SW 1271 (cell line): ENCODE measurements at places on chromosomes 7 and 10.

DNA sequence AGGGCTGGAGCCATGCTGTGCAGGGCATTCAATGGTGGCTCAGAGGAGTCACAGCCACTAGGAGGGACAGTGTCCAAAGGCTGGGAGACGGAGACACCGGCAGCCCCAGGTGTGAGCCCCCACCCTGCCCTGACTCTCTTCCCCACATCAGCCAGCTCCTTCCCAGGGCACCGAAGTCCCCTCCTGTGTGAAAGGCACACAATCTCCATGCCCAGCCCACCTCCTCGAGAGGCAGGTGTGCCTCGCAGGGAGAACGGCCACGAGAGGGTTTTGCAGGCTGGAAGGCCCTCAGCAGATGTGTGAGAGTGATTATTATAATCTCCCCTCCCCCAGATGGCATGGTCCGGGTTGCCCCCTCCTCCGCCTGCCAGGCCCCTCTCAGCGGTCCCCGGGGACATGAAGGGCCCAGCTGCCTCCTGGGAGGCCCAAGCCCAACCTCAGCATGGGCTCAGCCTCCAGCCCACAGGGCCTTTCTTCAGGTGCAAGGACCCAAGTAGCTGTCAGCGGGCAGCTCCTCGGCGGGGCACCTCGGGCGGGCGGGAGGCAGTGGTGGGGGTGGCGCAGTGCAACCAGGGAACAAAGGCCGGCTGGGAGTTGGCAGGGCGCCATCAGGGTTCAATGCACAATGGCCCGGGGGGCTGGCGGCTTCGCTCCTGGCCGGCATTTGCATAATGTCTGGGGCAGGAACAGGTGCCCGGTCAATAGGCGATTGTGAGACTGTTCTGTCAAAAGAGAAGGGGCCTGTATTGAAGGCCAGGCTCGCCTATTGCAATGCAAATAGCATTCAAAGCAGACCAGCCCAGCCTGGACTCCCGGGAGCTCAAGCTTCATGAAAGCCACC, 155.3 kb upstream of the ZMIZ1 start:
- no peak for DNase-seq

DNA sequence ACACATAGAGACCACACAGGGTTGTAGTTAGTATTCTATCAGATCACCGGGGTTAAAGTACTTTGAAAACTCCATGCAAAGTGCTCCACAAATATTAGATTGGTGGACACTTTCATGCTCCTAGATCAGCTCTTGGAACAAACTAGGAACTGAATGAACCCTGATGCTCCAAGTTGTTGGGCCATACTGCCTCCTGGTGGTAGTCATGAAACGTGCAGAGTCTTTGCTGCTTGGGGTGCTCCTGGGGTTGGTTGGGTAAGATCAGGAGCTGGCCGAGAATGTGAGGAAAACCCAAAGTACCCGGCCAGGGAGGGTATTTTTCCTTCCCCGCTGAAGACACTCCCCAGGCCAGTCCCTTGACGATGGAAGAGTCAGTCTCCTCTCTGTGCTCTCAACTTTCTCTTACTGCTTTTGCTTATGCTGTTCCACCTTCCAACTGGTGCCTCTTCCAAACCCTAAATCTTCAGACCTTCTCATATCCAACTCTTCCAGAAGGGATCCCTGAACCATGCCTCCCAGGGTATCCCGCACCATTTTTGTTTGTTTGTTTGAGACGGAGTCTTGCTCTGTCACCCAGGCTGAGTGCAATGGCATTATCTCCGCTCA, 918 bp upstream of the RPEL1 start:
- no peak for DNase-seq

GRCh38 chr7:90173127-90173844, 19.0 kb downstream of the STEAP1 start:
- DNase-seq, result no peak

DNA sequence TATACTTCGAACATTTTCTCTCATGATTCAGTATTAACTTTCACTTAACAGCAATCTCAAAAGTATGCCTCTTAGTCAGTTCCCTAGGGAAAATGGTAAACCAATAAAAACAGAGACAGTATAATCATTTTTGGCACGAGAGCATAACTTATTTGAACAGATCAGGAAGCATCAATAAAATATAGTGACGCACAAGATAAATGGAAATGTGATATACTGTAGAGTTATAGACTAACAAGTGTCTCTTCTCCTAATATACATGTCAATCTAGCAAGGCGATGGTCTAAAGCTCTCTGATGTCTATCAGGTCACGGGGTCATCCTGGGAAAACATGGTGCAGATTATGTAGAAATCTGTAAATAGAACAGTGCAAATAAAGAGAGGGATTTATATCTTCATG, 131.6 kb downstream of the HGF start:
- DNase-seq, result no peak

DNA sequence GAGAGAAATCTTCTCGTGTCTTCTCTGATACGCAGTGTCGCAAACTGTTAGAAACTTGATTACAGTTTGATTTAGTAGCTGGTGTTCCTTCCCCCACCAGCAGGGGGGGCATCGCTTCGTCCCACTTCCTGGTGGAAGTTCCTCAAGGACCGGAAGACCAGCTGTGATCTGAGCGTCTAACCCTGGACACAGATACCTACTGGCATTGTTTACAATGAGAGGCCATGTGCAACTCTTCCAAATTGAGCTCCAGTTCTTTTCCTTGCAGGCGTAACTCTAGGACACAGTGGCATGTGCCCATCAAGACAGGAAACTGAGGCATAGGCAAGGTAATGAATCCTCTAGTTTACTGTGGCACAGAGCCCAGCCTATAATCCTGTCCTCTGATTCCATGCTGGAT, 219.0 kb downstream of the CCDC3 start:
- no peak for DNase-seq
